ENCODE measurements at places on chromosomes 1 and 21.

DNA sequence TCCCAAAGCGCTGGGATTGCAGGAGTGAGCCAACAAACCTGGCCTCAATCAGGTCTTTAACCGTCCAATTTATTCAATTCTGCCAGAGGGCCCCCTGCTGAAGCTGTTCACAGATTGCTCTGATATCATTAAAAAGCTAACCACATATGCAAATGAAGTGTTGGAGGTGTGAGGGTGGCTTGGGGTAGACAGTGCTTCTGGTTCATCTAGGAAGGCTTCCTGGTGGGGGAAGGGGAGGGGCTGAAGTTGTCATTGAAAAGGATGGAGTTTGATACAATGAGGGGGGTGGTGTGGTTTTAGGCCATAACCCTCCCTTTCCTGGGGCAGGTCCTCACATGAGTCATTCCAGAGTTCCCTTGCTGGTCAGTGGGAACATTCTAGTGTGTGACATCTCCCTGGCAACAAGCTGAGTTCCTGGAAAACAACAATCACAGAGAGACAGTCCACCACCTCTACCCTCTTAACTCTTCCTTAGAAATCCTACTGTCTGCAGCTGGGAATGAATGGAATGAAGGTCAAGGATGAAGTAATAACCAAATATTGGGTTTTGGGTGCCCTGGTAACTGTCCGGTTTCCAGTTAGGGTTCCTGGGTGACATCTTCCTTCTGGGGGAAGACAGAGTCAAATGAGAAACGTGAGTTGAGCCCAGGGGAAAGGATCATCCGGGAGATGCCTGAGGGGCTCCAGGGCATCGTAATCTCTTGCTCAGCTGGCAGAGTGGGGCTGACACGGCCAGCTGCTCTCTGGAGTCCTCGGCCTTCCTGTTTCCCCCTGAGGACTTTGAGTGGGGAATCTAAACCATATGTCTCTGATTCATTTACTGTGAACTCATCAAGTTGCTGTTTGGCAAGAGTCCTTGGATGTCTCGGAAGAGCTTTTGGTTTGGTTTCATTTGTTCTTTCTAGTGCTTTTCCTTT, 32.2 kb downstream of the BATF3 start:
- DNase-seq: no peak

DNA sequence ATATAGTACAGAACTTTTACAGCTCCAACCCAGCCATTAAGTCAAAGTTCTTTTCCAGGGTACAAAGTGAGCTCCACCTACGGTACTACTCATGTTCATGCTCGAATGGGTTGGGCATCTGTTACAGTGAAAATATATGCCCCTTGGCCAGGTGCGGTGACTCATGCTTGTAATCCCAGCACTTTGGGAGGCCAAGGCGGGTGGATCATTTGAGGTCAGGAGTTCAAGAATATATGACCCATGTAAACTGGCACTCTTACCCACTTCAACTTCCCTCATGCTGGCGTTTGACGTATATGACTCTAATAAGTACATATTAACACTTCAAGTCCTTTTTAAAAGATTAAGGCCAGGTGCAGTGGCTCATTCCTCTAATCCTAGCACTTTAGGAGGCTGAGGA, 71.3 kb upstream of the PKN2 start:
- no peak for DNase-seq

DNA sequence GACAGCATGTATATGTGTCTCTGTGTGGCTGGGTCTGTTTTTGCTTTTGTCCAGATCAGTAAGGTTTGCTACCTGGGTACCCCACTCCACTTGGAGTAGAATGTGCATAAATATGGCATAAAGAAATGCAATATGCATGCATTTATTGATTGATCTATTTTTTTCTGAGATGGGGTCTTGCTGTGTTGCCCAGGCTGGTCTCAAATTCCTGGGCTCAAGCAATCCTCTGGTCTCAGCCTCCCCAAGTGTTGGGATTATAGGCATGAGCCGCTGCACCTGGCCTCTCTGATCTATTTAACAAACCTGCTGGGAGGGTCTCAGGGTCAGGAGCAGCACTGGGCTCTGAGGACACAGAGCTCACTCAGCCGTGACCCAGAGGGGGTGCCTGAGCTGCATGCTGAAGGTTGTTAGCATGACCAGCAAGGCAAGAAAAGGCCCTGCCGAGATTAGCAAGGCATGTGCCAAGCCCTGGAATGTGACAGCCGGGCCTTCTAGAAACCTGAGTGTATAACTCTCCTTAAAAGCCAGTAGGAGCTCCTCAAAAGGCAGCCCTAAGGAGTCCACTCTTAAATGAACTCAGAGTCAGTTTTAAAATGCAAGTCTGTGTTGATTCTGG, 22.5 kb downstream of the PCSK9 start:
- DNase-seq: no peak

DNA sequence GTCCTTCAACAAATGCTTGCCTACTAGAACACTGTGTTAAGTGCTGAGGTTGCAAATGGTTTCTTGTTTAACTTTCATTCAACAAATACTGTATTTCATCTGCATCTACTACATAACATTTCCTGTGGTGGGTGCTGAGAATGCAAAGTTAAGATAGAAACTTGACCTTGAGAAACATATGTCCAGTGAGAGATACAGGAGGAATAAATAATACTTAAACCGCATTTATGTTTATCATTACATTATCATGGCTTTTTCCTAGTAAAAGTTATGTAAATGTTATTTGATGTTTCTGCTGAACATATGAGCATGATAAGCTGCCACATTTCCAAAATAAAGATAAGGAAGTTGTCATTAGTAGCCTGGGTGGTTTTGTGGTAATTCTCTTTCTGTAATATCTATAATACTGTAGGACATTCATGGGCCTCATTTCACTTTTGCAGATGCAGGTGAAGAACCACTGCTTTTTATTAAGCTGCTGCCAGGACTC, 590.4 kb downstream of the PLPP3 start:
- DNase-seq: no peak

DNA sequence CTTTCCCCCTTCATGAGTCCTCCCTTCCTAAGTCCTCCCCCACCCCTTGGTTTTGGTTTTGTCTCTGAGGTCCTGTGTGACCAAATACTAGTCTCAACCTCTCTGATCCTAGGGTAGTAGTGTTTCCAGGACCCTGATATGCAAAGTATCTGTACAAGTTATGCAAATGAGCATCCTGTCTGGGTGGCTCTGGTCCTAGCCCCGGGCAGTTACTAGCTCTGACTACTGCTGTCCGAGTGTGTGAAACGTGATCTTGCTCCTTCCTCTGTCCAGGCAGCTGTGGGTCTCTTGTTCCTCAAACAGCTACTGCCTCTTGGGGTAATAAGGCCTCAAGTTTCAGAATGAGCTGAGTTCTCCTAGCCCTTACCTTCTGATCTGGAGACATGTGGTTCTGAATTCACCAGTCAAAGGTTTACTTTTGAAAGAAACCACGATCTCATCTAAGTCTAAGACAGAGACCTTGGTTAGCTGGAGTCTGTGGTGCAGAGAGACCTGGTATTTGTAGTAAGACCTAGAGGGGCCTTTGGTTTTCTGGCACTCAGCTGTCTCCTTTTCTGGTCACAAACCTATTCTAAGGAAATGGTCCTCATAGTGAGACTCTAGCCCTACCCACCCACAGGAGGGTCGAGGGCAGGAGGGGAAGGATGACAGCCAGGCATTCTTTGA, 31.0 kb upstream of the IL19 start:
- no peak for DNase-seq

- DNase-seq: no peak
These were observed 72.5 kb downstream of the ARHGEF10L start for GRCh38 chr1:17611991-17612390.

DNA sequence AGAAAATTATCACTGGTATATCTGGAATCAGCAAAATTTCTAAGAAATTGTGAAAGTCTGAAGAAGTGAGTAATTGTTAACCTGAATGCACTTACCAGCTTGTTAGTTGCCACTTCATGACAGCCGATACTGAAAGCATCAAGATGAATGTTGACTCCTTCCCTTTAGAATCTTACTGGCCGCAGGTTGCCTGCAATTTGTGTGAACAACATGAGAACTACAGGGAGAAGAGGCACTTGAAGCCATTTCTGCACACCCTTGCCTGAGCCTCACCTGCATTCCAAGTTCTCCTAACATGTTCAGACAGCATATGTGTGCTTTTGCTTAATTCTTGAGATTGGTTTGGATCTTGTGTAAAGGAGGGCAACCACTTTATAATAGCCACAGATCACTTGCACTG, 59.2 kb upstream of the SSX2IP start:
- DNase-seq: no peak

GRCh38 chr1:230170622-230171021, 103.6 kb downstream of the GALNT2 start:
- no peak for DNase-seq

GRCh38 chr1:182301467-182302198, 90.0 kb downstream of the GLUL start:
- no peak for DNase-seq

GRCh38 chr21:42062236-42063022, 8.7 kb upstream of the UMODL1 start:
- DNase-seq: peak; percentile 81

DNA sequence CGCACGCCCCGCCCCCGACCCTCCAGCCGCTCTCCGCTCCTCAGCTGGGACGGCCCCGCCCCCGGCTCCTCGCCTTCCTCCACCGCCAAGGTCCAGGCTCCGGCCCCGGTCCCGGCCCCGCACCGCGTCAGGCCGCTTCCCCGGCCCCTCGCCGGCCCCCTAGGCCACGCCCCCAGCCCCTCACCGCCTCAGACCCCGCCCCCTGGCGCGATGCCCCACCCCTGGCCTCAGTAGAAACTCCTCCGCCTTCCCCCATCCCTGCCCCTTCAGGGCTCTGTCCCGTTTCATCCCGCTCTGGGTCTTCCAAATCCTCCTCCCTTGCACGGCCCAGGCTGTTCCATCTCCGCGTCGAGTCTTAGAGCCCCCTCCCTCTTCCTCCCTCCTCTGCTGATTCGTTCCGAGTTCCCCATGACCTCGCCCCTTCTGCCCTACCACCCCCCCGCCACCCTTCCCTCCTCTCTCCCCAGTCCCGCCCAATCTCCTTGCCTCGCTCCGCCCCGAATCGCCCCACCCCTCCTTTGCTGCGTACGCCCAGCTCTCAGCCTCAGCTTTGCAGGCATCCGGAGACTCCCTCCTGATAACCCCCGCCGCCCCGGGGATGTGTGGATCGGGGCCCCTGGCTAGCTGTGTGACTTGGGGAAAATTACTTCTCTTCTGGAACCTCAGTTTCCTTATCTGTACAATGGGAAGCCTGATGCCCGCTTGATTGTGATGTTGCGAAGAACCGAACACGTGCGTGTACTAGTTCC, 448 bp upstream of the ASAP3 start:
- peak; percentile 97 for DNase-seq

- peak; percentile 47 for DNase-seq
These were observed 394.8 kb downstream of the MATN1 start for GRCh38 chr1:30328401-30329262.

DNA sequence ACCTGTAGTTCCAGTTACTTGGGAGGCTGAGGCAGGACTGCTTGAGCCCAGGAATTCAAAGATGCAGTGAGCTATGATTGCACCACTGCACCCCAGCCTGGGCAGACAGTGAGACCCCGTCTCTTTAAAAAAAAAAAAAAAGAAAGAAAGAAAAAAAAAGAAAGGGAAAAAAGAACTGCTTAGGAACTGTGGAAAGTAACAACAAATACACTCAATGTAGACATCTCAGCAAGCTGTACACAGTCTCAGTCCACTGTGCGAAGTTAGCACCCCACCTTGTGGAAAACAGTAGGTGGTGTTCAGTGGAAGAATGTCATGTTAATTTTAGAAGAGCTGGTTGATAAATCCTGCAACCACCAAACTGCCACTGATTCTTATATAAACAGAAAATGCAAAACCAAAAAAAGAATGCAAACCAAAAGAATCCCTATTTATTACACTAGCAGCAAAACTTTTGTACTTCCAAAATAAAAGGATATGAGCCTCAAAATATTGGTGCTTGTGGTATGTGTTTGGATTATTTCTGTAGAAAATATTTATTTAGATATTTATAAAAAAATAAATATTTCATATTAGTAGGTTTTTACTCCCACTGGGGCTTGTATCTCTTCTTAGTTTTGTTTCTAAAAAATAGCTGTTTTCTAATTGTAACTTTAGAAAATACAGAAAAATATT, 31.1 kb downstream of the ALG14 start:
- DNase-seq: no peak

DNA sequence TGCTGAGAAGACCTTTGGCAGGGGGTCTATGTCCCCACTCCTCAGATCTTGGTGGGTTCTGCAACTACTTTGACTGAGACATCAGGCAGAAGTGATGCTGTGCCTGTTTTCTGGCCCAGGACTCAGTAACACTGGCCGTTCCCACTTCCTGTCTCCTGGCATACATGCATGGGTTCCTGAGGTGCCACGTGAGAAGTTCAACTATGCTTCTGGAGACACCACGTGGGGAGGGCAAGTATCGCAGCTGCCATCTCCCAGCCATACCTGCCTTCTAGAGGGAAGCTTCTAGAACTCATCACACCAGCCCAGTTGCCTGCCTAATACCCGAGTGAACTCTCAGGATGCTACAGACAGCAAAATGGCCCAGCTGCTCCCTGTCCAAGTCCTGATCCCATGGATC, 65.8 kb downstream of the TRABD2B start:
- peak; percentile 24 for DNase-seq

DNA sequence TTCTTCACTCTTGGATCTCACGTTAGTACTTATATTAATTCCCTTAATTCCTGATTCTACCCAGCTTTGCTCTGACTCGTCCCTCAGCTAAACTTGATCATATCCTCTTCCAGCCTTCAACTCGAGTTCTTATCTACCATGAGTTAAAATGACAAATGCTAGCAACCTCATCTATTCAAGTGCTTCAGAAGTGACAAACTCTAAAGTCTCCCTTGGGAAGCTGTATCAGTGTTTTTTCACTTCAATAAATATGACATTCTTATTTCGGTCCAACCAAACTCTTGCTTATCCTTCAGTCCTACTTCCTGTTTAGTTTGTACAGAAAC, 75.3 kb downstream of the FOXJ3 start:
- no peak for DNase-seq

DNA sequence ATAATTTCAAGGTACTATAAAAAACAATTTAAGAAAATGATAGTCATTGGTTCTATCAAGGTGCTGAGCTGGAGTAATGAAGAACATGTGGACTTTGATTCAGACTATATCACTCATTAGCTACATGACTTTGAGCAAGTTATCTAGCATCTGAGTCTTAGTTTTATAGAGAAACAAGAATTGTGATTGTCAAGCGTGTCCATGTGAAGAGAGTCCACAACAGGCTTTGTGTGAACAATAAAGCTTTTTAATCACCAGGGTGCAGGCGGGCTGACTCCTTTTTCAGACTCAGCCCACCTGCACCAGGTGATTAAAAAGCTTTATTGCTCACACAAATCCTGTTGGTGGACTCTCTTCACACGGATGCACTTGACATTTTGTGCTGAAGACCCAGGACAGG, 26.6 kb upstream of the DMRTB1 start:
- DNase-seq: no peak

DNA sequence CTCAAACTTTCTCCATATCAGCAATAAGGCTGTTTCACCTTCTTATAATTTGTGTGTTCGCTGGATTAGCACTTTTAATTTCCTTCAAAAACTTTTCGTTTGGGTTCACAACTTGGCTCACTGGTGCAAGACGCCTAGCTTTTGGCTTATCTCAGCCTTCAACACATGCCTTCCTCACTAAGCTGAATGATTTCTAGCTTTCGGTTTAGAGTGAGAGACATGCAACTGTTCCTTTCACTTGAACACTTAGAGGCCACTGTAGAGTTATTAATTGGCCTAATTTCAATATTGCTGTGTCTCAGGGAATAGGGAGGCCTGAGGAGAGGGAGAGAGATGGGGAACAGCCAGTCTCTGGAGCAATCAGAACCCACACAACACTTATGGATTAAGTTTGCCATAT, 41.2 kb upstream of the IFNLR1 start:
- DNase-seq: no peak

All from posterior vena cava (tissue), 2 donors.